Omental fat pad (tissue), 4 donors: ENCODE measurements at places on chromosomes 13 and 19. TPM values are rescaled to one million over a fixed set of nuclear protein-coding genes. Genes with fewer than 3 reads are reported as not detected.

DNA sequence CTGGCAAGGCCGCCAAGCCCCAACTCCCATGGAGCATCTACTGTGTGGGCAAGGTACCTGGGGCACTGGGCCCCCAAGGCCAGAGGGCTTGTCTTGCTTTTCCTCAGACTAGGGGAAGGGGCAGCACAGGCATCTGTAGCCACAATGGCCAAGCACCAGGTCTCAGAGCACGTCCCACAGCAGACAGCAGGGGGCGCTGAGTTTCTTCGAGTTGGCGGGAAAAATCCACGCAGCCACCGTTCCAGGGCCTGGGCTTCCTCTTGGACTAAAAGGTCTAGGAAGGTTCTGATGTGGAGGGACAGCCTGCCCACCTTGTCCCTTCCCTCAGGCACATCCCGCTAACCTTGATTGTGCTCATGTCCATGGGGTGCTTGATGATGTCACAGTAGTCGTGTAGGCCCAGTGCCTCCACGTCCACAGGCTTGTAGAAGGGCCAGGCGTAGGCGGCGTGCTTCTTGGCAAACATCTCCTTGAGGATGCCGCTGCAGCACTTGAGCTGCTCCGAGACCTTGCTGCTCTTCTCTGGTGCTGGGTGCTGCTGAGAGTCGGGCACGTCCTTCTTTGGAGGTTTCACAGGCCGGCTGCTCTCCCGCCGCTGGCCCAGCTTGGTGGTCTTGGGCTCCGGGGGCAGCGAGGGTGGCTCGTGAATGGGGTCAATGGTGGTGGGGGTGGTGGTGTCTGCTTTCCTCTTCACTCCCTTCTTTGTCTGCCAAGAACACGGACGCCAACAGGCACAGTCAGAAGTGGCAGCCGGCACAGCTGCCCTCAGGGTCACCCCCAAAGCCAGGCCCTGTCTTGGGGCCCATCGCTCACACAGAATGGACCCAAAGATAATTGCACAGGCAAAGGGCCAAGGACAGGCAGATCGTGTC is 32.0 kb upstream of the EPHX3 start:
- peak; percentile 78 for DNase-seq

Gene TRPM4
- 9.4 TPM for total RNA-seq

DNA sequence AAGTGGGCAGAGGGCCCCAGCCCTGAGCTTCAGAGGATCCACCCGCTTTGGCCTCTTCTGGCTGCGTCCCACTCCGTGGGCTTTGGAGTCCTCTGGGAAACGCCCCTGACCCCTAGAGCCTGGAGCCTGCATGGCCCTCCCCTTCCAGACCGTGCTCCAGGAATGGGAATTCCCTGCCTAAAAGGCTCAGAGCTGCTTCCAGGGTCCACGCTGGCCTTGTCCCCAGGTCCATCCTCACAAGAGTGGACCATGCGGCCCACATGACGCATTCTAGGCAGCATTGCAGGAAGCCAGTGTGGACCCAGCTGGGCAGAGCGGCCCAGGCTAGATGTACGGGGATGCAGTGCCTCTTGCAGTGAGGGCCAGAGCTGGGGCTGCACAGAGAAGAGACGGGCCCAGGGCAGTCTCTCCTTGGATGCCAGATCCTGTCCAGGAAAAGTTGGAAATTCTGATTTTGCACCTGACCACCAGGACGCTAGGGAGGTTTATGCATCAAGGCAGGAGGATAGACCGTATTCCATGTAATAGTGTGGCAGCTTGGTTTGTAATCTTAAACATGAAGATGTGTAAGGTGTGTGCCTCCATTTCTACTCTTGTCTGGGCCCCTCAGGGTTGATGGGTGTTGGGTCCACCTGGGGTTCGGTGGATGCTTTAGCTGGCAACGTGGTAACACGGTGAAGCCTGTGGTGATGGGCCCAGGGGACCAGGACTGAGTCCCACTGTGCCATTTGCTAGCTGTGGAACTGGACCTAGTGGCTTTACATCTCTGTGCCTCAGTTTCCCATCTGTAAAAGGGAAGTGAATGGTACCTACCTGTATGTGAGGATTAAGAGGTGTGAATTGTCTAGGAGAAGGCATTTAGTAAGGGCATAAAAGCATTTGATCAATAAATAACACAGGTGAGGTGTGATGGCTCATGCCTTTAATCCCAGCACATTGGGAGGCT is 14.8 kb upstream of the FXYD3 start:
- DNase-seq = no peak

DNA sequence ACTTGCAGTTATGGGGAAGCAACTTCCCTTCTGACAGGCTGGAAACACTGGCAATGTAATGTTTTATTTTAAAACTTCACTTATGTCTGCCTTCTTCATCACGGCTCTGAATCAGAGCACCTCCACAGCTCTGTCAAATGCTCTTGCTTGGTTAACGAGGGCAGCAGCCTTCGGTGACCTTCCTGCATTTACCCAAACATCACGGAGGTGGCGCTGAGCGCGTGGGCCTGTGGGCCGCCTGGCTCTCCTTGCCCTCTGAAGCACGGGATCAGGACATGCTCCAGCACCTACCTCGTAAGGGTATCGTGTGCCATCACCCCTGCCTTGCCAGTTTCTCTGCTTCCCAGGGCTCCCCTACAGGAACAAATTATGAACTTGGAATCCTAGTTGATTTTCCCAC is 310.0 kb downstream of the TEX29 start:
- no peak for DNase-seq

GRCh38 chr13:28623782-28624706 is 34.9 kb upstream of the POMP start:
- no peak for DNase-seq

Gene KPNA3
- total RNA-seq = 25.1 TPM

Gene MFSD12
- 55.7 TPM for total RNA-seq

GRCh38 chr19:49637821-49638738 is 1.9 kb downstream of the RRAS start:
- DNase-seq = peak; percentile 40

Gene PSG3
- total RNA-seq = not detected

DNA sequence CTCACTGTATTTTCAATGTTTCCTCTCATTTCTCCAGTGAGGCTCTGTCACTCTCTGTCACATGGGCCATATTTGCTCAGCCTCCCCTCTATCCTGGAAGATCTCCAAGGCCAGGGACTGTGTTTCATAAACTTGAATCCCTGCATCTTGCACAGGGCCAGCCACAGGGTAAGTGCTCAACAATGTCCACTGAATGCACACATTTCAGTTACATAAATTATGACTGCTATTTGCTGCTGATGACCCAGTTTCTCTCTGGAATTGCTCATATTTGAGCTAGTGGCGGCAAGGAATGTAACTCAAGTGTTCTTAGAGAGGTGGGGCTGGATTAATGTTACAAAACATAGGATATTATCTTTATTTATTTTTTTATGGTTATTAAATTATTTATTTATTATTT is 6.1 kb downstream of the CLC start:
- no peak for DNase-seq

Gene ZNF766
- 21.8 TPM for total RNA-seq

- DNase-seq = no peak
Observed at GRCh38 chr13:106566641-106567473, 1.1 kb downstream of the ARGLU1 start.

DNA sequence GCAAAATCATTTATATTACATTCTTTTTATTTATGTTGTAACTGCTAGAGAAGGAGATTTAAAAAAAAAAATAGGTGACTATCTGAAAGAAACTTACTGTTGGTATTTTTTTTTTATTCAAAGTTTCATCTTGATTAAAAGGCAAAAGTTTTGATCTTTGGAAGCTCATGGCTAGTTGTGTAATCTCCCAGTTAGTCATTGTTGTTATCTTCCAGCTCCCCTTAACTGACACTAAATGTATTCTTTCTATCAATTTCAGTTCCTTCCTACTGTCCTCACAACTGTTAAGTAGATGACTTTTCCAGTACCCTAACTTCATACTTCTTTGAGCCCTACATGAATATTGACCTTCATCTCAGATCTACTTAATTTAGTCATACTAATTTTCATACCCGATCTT is 71.1 kb downstream of the PIBF1 start:
- no peak for DNase-seq

- no peak for DNase-seq
Observed at GRCh38 chr13:34617473-34618083, 324.5 kb upstream of the NBEA start.

Gene KIR2DL4
- total RNA-seq = not detected

Gene SLC27A1
- 47.9 TPM for total RNA-seq

DNA sequence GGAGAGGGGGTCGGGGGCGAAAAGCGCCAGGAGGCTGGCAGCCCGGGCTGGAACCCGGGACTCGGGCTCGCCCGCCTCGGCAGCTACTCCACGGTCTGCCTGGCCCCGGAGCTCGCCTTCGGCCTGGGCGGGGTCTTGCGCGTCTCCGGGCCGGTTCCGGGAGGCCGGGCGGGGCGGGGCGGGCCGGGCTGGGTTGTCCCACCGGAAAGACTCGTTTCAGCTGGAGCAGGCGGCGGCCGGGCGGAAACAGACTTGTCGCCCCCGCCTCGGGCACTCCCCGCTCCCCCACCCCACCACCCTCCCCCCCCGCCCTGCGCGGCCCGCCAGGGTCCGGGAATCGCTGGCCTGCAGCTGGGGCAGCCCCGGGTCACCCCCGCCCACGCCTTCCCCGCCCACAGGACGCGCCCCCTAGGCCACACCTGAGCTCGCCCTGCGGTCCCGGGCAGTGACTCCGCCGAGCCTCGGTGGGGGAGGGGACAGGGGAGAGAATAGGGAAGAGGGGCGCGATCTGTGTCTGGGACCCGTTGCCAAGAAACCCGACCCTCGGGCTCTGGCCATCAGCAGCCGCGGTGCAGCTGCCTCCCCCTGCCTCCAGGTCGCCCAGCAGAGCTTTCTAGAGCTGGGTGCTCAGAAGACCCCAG is 109.4 kb downstream of the KCTD15 start:
- DNase-seq = peak; percentile 24

DNA sequence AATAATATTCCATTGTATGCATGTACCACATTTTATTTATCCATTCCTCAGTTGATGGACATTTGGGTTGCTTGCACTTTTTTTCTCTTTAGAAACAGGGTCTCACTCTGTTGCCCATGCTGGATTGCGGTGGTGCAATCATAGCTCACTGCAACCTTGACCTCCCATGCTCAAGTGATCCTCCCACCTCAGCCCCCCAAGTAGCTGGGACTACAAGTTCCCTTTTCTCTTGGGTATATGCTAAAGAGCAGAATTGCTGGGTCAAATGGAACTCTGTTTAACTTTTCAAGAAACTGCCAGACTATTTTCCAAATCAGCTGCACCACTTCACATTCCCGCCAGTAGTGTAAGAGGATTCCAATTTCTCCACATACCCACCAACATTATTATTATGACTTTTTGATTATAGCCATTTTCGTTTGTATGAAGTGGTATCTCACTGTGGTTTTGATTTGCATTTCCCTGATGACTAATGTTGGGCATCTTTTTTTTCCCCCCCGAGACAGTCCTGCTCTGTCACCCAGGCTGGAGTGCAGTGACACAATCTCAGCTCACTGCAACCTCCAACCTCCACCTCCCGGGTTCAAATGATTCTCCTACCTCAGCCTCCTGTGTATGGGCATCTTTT is 7.6 kb upstream of the IPO5 start:
- DNase-seq = no peak

- no peak for DNase-seq
Observed at GRCh38 chr19:36418287-36419001, at the start of gene ZFP82. ZFP82 (minus strand) TSS chr19:36418644; CDS start chr19:36409789, 8,855 bp downstream.

Gene ZNF442
- 1.8 TPM for total RNA-seq

Gene ASF1B
- total RNA-seq = 0.95 TPM

DNA sequence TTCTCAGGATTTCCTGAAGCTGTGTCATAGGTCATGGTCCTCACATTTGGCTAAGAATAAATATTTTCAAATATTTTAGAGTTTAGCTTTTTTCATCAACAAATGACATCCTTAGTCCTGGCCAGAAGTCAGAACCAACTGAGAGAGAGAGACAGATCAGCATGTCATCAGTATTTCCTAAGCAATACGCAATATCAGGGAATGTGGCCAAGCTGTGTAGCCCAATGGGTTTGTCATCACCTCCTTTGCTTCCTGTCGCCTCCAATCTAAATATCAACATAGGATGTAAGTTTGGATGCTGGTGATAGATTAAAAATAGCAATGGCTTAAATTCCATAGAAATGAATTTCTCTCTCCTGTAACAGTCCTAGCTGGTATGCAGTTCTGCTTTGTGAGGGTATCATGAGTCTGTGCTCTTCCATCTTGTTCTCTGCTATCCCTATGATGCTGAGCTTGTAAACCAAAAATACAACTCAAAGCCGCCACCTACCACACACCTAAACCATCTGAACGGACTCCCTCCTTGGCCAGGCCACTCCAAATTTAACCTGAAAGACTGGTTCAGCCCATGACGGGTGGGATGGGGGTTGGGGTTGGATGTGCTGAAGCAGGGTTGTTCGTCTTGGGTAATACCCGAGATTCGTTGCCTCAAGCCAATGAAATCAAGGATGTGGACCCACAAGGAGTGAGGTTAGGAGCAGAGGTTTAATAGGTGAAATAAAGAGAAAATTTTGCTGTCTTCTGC is 10.0 kb upstream of the IGSF23 start:
- DNase-seq = no peak

- DNase-seq = no peak
Observed at GRCh38 chr19:4301590-4302242, 473 bp downstream of the TMIGD2 start.

DNA sequence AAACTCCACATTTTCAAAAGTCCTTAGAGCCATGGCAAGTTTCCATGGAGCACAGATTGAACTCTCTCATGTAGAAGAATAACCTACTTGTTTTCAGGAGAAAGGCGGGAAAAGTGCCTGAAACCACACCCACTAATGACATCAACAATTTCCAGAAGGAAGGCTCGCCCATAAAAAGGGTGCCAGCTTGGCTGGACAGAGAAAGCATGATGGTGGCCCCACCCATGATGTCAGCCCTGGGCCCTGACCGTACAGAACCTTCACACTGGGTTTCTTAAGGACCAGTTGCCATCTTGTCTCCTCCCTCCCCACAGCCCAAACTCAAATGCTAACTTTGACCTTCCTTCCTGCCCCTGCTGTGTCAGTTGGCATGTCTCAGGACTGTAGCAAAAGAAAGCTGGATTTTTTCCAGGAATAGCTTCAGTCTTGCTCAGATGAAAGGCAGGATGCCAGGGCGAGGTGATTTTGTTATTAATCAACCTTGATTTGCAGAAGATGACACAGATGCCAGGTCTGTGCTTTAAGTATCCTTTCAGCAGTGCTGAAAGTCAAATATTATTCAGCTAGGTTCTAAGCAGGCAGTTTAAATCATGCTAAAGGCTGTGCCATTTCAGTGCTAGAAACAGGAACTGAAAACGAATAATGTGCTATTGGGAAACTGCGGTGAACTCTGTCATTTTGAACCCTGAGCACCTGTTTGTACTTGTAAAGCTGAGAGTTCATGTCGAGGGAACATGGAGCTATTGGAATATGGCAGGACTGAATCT is 89.5 kb upstream of the RFC3 start:
- no peak for DNase-seq

GRCh38 chr19:2717638-2718541 is 3.3 kb downstream of the DIRAS1 start:
- no peak for DNase-seq
